ENCODE measurements at places on chromosomes 11 and 22.

- DNase-seq, result no peak
Observed at GRCh38 chr22:42805998-42806830, 50.9 kb downstream of the ARFGAP3 start.

DNA sequence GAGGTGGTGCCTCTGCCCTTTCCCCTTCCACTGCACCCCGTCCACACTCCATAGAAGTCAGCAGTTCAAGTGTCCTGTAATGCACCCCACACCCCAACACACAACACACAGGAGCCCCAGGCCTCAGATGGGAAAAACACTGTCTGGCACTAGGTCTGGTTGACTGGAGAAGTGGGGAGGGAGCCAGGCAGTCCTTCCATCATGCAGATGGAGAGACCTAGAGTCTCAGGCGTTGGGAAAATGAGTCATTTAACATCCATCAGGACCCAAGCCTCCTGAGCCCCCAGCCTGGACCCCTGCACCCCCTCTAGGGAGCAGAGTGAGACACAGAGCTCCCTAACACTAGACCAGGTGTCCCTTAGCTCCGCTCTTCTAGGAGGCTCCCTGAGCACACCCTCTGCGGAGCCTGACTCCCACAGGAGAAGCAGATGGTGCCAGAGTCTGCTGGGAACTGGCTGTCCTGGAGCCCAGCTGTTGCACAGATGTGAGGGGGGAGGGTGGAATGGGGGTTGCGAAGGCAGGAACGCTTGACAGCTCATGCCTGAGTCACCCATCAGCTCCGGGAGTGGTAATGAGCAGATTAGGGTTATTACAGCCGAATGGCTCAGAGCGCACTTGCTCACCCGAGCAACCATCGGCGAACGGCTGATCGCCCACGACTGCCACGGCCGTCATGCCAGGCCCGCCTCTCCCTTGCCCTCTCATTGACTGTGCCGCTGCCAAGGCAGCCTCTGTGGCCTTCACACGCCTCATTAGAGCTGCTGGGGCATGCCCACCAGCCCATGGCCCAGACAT lies 22.1 kb upstream of the SYT7 start:
- DNase-seq, result no peak

DNA sequence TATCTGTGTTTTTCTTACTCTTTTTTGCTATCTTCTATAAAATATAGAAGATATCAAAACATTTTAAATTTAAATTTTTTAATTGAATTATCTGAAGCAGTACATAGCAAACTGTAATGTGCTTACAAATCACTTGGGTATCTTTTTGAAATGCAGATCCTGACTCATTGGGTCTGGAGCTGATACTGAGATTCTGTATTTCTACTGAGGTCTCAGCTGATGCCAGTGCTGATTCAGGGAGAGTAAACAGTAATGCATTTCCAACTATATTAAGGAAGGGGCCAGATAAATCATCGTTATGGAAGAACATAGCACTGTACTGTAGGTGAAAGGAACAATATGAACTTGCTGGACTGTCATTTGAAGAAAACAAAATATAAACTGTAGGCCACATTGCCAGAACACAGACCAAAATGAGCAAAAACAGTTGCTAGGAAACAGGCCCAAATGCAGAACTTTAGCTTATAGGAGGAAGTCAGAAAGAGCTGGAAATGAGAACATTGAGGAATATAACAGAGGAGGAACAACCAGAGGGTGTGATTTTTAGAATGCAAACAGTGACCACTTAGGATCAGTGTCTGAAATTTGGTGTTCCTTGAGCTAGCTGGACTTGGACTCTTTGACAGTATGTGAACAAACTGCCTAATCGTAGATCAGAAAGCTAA lies 3.3 kb downstream of the ARL14EP start:
- DNase-seq, result no peak

- no peak for DNase-seq
Observed at GRCh38 chr11:19512618-19513017, 200.0 kb upstream of the NAV2 start.

GRCh38 chr11:45091563-45092403 lies 54.7 kb upstream of the PRDM11 start:
- no peak for DNase-seq

GRCh38 chr11:92830377-92831155 lies 138.9 kb upstream of the MTNR1B start:
- no peak for DNase-seq

DNA sequence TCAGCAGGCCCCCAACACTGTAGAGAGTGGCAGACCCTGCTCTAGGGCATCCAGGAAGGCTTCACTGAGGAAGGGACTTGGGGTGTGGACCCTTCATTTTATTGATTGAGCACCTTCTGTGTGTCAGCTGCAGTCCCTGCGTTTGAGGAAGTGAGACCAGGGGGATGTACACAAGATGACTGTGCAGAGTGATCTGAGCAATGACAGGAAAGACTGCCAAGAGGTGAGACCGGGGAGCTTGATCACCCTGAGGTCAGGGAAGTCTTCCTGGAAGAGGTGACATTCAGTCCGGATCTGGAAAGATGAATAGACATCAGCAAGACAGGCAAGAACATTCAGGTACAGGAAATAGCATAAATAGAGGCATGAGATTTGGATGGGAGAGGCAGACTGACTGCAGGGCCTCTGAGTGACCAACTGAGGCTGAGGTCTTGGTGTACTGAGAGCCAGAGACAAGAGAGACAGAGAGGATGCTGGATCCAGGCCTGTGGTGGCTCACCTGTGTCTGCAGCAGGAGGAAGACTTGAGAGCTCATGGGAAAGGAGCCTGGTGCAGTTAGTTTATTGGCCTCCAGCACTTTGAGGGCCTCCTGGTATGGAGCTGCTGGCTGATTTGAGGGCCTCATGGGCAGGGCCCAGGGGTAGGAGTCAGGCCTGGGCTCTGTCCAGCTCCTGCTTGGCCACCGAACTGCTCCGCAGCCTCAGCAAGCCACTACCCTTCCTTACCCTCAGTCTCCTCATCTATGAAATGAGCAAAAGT lies 5.2 kb downstream of the DGAT2 start:
- no peak for DNase-seq

- DNase-seq, result no peak
Observed at GRCh38 chr11:134888821-134889220, 476.8 kb upstream of the B3GAT1 start.

DNA sequence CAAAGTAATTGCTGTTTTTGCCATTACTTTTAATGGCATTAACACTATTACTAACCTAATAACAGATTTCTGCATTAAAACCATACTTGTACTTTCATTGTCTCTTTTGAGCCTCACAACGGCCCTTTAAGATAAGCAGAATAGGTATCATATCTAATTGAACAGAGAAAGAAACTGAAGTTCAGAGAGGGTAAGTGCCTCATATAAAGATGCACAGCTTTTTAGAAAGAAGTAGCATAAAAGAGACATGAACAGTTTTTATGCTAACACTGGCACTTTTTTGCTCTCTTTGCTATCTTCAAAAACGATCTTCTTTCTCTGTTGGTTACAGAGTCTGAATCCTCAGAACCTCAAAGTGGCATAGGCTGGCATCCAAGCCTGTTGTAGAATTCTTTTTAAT lies 102.9 kb upstream of the OR5AK2 start:
- no peak for DNase-seq

- DNase-seq, result no peak
Observed at GRCh38 chr11:45848654-45849081, 1.4 kb downstream of the CRY2 start.

- DNase-seq, result no peak
Observed at GRCh38 chr11:18743900-18744514, 18.0 kb upstream of the IGSF22 start.

DNA sequence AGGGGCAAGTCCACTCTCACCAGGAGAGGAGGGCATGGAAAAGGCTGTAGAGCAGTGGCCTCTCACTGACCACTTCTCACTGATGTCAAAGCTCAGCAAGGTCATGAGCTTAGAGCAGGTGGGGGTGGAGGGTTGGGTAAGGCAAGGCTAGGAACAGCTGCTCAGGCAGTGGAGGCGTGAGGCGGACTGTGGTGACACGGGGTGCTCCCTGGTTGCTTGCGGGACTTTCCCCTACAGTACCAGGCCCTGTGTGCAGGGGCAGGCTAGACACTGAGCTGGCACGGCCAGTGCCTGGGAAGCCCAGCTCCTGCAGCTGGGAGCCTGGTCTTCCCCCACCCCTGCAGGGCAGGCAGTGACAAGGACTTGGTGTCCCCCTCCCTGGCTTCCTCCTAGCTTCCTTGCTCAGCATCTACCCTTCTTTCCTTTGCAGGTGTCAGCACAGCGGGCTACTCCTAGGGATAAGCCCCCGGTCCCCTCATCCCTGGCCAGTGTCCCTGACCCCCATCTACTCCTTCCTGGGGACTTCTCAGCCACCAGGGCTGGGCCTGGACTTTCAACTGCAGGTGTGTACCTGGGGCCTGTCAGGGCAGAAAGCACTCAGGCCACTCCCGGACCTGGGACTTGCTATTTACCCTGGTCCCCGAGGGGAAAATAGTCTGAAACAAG lies 45.6 kb downstream of the PISD start:
- no peak for DNase-seq

DNA sequence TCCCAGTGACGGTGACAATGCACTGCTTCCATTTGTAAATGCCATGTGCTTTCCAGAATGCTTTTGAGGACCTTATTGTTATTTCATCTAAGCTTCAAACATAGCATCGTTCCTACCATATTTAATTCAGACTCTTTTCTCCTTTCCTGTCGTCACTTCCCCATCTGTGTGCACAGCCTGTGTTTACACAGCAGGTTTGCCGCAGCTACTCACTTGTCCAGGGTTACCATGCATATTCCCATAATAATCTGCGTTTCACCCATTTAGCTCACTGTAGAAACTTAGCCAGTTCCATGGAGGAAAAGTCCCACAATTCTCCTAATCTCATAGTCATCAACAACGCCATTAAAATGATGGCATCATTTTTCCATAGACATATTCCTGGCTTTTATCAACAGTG lies 48.0 kb downstream of the FLI1 start:
- DNase-seq, result no peak

DNA sequence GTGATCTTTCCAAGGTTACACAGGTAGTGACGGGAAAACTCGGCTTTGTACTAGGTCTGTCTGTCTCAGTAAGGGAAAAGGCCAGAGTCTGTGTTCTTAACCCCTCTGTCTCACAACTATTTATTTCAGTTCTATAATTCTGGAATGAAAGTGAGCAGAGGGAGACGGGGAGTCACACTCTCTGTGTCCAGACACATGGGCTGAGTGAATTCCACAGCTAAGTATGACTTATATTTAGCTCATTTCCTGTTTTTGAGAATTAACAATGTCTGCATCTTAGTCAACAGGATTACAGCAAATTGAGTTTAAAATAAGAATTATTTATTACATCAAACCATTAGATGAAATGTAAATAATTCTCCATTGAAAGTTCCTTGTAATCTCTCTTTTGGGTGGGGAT lies 62.5 kb upstream of the OR4B1 start:
- DNase-seq, result no peak

GRCh38 chr11:8354622-8355415 lies 91.1 kb upstream of the LMO1 start:
- no peak for DNase-seq

DNA sequence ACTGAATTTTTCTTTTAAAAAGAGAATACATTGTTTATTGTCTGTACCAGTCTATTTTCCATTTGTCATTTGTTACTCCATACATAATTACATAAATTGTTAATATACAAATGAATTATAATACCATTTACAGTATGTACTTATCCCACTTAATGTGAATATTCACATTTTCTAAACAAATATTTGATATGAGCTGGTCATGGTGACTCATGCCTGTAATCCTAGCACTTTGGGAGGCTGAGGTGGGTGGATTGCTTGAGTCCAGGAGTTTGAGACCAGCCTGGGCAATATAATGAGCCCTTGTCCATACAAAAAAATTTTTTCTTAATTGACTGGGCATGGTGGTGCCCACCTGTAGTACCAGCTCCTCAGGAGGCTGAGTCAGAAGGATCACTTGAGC lies 6.8 kb downstream of the SC5D start:
- no peak for DNase-seq

DNA sequence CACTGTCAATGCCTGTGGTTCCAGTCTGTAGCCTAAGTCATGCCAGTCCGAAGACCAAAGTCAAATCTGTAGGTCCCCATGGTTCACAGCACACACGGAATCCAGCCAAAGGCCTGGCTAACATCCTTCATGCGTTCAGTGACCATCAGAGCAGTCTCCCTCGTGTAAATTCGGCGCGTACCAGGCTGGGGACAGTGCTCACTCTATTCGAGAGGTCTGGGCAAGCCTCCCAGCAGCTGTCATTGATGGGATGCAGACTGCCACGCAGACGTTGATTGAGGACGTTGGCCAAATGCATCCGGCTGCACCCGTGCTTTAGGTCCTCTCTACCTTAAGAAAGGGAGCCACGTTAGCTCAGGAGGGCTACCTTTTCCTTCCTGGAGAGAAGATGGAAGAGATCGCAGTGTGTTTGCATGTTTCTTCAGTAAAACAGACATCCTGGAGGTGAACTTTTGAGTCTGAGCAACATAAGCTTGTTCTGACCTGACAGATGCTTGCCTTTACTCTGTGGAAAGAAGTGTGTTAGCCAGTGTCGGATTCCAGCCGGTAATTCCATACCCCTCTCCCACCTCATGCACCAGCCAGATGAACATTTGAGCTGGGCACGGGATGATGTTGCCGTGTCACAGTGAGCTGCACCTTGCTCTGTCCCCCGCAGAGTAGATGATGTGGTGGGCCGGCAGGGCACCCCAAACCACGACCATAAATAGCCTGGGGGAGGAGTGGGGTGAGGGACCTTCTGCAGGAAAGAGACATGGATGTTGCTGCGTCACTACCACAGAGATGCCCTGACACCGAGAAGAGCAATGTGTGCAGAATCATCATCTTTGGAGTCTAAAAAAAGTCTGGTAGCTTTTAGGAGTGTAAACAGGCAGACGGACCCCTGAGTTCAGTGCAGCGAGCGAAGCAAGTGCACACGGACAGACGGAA lies 12.2 kb downstream of the CTTN start:
- no peak for DNase-seq

All from stimulated activated CD4-positive, alpha-beta T cell treated with anti-CD3 and anti-CD28 coated beads, Interleukin-1b, Interleukin-23, amount 100 ng/mL, for 24 hours (primary cell).